Activated CD4-positive, alpha-beta T cell treated with anti-CD3 and anti-CD28 coated beads for 4 hours (primary cell): ENCODE measurements at places on chromosomes 7 and 10.

DNA sequence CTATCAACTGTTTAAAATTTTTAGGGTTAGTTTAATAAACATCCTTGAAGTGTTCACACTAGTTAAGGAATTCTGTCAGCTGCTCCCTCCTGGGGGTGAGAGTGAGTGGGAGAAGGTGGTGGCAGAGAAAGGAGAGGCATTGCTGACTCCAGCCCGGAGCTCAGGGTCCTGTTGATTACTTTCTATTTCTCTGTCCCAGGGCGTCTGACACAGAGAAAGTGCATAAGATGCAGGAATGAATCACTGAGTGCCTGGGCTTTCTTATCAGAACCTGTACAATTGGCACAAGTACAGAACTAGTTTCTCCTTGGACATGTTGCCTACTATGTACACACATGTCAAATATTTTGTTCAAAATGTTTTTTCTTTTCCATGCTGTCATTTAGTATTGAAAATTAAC, 410.8 kb upstream of the COBL start:
- no peak for DNase-seq

DNA sequence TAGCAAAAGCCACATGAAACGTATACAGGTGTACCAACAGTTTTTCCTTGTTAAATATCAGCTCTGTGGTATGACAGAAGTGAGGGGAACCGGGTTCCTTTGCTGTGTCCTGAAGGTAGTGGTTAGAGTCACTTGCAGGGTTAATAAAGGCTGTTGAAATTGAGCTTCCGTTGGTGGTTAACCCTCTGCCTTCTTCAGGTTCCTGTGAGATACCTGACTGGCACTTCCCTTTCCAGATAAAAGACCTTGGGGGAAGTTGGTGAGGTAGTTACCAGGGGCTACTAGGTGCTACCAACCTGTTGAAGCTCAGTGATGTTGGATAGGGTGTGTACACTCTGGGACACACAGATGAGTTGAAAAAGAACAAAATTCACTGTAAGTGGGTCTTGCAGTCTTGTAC, 384.1 kb downstream of the GATA3 start:
- DNase-seq: peak; percentile 4

- no peak for DNase-seq
These were observed 66.6 kb downstream of the PWWP2B start for GRCh38 chr10:132463333-132464255.

- no peak for DNase-seq
These were observed 16.9 kb upstream of the GPR146 start for GRCh38 chr7:1027242-1028043.

DNA sequence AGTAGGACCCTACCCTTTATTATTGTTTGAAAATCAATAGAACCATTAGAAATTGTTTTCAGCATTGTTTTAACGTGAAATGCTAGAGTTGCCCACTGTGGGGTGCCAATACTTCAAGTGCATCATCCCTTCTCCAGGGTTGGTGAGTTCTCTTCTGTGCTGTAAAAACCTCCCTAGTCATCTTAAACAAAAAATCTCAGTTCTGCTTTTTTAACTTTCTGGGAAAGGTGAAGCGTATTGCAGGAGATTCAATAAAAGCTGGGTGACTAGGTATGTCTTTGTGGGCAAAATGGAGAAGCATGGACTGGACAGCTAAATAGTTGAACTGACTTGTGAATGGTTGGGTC, 699.1 kb downstream of the SUGCT start:
- DNase-seq: no peak
